ENCODE measurements at places on chromosomes 11 and 22.

DNA sequence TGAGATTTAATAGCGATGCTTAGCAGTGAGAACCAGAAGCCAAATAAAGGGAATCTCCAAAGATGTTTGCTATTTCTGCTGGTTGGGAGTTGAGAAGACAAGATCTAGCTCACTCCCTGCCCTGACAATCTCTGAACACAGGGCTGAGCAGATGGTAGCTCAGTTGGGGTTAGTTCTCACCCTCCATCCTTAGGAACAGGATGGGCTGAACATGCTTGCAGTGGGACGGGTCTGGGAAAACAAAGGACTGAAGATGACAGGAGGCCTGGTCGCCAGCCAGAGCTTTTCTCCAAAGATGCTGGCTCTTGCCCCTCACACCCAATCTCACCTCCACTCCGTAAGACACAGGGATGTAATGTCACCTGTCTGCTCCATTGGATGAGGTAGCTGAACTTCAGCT is 72.7 kb downstream of the SC5D start:
- no peak for DNase-seq

- no peak for DNase-seq
Observed at GRCh38 chr22:44026066-44026629, 2.0 kb downstream of the PARVB start.

DNA sequence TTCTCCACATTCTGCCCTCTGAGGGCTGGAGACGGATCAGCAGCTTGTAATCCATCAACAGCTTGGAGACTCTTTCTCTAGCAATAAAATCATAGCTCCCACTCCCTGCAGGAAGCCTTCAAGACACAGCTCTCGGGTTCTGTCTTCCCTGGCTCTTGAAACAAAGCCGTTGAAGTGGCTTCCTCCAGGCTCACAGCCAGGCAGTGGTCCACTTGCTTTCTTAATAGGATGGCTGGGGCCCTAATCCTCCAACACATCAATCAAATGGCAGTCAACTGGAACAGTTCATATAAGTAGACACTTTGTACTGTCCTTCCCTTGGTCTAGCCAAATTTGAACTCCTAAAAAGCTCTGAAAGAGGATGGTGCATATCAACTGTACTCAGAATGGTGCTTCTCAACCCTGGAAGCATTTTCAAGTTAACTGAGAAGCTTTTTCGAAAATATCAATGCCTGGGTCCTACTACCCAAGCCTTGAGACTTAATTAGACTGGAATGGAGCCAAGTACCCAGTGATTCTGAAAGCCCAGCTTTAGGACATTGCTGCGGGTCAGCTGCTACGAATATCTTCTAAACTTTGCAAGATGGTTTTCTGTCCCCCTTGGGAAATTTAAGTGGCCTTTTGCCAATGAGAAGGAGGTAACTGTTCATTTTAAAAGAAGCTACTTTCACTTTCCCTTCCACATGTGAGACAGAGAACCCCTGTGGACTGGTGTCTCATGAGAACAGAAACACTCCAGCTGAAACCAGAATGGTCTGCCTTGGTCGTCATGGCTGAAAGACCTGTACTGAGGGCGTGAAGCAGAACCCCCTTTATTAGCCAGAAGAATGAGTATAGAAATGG is 74.7 kb downstream of the SC5D start:
- no peak for DNase-seq

DNA sequence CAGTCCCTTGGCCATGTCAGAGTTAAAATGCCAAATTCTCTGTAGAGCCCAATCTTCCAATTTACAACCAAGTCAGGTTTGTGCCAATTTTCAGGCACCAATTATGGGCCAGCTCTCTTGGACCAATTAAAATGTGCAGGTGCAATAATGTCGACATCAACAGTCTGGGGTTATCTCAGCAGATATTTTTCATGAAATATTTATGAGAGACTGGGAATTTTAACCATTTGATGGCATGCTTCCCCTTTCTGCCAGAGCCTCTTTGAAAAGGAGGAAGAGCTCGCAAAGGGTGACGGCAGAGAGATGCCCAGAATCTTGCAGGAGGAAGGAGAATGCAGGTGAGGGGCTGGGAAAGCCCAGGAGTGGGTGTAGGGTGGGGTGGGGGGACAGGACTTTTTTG is 100.8 kb upstream of the SYT13 start:
- no peak for DNase-seq

- no peak for DNase-seq
Observed at GRCh38 chr11:119089319-119089718, 4.6 kb downstream of the HMBS start.

GRCh38 chr11:41313226-41313625 is 146.2 kb downstream of the LRRC4C start:
- no peak for DNase-seq

GRCh38 chr11:46222490-46223251 is 54.8 kb upstream of the CREB3L1 start:
- DNase-seq, result no peak

DNA sequence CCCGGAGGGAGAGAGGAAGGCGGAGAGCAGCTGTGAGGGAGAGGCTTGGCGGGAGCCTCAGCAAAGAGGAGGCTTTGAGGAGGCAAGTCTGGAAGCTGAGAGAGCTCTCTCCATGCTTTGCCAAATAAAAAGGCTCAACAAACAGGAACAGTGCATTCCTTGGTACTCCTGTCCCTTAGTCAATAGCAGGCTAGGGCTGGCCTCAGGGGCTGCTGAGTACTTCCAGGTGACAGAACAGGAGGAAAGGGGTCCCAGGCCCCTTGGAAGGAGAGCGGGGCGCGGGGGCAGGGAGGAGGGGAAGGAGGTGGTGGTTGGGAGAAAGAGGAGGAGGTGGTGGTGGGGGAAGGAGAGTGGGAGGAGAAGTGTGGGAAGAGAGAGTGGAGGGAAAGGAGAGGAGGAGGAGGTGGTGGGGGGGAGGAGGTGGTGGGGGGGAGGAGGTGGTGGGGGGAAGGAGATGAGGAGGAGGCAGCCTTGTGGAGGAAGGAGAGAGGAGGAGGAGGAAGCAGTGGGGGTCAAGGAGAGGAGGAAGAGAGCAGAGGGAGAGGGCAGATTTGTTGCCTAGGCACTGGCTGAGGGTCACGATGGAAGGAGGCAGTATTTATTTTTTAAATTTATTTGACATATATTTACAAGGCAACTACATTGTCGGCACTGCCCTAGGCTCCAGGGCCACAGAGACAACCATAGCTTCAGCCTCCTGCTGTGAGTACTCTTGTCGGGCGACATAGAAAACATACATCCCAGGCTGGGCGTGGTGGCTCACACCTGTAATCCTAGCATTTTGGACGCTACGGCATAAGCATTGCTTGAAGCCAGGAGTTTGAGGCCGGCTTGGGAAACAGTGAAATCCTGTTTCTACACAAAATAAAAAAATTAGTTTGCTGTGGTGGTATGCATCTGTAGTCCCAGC is 74.2 kb upstream of the ZBED5 start:
- no peak for DNase-seq

GRCh38 chr11:29087200-29087812 is 929.5 kb downstream of the KCNA4 start:
- no peak for DNase-seq

GRCh38 chr11:96272529-96273222 is 70.3 kb downstream of the MAML2 start:
- DNase-seq, result no peak

DNA sequence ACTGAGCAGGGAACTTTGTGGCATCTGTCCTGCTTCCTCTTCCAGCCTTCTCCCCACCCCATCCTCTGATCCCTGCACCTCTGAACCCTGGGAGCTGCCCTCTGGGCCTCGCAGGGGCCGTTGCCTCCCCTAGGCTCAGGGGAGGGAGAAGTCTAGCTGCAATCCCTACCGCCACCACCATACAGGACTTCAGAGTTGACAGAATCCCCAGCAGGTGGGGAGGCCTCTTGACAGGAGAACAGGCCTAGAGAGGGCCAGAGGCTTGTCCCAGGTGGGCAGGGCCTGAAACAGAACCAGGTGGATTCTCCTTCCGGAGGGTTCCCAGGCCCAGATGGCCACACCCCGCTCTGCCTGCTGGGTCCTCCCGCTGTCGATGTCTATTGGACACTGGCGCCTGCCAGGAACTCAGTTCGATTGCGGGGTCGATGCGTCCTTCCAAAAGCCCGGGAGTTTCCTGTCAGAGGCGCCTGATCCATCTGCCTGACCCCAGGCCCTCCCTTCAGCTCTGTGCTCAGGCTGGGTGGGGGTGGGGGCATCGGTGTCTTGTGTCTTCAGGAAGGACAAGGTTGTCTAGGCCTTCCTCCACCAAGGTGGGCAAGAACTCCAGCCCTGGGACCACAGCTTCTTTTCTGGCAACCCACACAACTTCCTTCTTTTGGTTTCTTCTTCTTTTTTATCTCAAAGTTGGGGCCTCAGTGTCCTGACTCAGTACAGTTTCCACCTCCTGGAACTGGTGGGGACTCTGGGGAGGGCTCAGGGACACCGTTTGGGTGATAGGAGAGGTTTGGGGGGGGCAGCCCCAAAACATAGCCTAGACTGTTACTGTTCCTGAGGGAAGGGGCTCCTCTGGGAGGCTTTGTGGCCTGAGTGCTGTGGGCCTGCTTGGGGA is 6.4 kb downstream of the STARD10 start:
- DNase-seq, result no peak

GRCh38 chr11:125874556-125875124 is 12.8 kb upstream of the HYLS1 start:
- no peak for DNase-seq

DNA sequence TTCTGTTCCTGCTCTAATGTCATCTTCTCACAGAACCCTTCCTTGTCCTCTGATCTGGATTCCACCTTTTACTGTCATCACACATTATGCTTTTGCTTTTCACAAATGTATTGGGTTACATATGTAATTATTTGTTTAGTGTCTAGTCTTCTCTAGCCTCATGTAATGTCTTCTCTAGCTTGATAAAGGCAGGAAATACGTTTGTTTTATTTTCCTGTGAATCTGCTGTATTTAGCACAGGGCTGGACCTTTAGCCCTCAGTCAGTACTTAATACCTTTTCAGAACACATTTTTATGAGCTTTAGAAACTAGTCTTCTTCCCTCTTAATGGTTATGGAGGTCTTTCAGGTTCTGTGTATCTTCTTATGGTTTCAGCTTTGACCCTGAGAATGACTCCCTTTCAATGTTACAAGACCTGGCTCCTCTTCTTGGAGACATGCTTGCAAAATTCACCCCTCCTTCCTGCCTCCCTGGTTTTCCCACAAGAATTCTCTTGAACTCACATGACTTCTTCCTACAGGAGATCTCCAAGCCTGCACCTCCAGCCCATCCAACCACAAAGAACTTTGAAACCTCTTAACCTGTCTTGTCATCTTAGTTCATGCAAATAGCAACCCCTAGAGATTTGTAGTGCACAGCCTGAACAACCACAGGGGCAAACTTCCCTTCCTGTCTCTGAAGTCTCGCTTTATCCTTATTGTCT is 132.7 kb upstream of the DDI1 start:
- no peak for DNase-seq

DNA sequence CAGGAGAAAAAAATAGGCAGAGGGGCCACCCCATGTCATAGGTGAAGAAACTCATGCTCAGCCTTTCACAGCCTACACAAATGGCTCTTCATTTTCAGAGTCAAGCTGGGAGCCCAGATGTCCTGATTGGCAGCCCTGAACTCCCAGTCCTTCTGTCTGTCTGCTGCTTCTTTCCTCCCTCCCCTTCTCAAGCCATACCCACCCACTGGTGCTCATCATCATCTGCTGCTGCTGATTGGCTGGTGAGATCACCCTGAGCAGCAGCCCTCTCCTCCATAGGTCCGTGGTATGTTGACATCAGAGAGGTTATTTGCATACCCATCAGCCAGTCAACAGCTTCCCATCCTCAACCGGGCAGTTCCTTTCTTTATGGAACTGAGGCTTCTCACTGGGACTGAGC is 46.1 kb upstream of the PRDM11 start:
- DNase-seq, result no peak

DNA sequence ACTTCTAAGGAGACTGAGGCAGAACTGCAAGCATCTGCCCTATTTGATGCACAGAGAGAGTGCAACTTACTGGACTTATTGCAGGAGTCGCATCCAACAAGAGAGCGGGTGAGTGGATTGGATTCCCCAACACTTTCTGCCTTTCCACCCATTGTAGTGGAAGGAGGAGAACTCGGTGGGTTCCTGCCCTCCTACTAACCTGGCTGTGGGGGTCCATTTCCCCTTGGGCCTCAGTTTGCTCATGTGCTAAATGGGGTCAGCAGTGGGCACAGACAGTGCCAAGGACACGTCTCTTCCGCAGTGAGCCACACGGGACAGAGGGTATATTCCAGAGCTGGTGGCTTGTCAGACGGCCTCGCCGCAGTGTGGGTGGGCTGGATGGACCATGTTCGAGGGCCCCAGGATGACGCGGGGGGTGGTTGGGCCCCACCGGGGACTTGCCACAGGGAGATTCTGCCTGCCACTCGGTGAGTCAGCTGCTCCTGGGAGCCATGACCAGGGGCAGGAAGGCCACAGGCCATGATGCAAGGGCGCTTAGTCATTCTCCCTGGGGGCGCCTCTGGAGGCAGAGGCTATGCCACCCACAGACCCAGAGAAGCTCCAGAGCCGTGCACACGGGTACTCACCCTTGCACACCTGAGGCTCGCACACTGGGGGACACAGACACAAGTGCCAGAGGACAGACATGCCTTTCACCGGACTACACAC is 8.2 kb downstream of the ALX4 start:
- DNase-seq, result no peak

GRCh38 chr22:29801153-29801552 is 34.0 kb downstream of the UQCR10 start:
- no peak for DNase-seq

DNA sequence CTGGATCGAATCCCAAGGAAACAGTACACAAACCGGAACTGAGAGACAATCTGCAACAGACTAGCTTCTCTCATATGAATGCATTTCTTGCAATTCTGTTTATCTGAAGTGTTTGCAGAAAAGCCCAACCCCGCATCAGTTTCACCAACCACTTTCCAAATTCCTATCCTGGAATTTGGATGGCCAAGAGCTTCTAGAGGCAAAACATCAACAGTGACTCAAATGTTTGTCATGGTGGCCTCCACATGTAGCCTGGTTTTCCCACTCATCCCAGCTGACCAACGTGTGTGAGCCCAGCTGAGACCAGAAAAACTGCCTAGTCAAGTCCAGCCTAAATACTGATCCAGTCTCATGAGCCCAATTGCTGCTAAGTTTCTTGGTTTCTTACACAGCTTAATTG is 8.3 kb upstream of the MIEF1 start:
- DNase-seq, result no peak

DNA sequence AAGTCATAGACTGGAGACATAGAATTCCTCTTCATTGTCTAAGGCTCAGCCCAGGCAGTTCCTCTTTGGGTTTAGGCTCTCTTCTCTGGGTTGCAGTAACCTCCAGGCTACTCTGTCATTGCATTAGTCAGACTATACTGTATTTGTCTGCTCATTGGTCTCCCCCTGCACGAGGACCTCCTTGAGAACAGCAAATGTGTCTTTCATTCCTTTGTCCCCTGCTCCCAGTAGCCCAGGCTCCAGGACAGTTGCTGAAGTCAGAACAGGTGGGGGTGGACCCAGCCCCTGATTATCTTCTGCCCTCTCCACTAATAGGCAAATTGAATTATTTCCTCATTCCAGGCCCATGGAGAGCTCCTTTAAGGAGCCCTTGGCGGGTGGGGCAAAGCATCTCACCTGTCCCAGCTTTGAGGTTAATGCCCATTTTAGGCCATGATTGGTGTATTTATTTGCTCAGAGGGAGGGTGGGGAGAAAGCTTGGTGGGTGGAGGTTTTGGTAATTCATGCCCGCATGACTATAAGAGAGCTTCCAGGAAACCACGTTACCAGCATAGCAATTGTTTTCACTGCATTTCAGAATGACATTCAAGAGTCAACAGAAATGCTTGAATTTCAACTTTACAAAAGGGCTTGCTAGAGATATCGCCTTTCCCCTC is 40.9 kb downstream of the NAV2 start:
- DNase-seq, result no peak

Measured in esophagus squamous epithelium (tissue), 5 donors.